Fibroblast of the conjunctiva (primary cell): ENCODE measurements at places on chromosomes 13 and 19.

DNA sequence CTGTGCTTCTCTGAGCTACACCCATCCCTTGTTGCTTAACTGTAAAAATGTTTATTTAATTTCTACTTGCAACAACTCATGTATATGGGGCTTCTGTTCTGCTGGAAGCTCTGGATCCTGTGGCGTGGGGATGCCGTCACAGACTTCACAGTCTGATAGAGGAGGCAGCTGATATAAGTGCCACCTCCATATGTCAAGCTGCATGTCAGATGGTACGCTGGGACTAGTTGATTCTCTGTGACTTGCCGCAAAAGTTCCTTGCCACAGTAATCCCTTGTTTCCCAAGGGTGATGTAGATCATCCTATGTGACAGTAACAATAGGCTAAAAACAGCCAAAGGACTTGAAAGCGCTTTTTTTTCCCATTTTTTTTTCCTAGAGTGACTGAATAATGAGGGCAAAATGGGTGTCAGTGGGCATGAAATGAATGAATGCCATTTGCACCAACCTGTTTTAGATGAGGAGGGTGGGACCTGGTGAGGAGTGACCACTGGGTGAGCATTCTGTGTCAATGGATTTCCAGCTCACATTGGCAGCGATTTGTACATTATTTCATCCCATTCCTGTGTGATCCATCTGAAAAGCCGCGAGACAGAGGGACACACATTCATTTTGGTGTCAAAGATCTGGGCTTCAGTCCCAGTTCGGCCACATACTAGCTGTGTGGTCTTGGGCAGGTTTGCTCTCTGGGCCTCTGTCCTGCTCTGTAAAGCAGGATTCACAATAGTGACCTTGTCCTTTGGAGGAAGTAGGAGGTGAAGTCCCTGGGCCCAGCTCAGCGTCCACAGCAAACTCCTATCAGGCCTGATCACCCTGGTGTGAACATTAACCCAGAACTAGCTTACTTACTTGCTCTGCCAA lies 88.9 kb upstream of the RNF113B start:
- DNase-seq, result no peak

GRCh38 chr19:2037651-2038255 lies 13.3 kb downstream of the MKNK2 start:
- no peak for DNase-seq

- DNase-seq, result no peak
Observed at GRCh38 chr13:98827449-98827848, 75.0 kb upstream of the SLC15A1 start.

GRCh38 chr13:60696602-60697001 lies 299.6 kb downstream of the TDRD3 start:
- DNase-seq, result no peak

DNA sequence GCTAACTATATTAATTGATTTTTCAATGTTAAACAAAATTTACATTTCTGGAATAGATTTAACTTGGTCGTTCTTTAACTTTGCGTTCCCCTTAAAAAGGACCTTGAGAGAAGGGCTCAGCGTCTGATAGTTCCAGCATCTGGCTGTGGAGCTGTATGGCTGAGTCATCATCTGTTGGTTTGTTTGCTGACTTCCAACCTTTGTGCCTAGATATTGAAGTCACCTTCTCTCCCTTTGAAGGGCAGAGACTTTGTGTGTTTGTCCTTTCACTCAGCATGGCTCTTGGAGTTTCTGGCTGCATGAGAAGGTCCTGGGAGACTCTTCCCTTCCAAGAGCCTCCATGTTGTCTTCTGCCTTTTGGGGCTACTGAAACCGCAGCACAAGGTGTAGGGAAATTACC lies 16.6 kb upstream of the IRS2 start:
- DNase-seq, result no peak

DNA sequence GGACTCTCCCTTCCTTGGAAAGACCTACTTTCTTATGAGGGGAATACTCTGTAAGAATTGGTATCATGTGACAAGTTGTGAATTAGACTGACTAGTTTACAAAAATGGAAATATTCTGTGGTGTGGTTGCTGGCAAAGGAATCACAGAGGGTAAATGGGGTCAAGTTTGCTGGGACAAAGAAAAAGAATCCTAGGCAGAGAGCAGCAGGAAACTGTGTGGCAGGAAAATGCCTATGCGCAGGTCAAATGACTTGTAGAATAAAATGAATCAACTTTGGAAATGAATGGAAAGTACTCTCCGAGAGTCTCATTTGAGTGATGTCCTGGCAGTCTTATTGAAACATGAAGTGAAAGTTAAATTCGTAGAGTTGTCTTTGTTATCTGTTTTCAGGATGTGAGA lies 1250.7 kb downstream of the UQCRFS1 start:
- no peak for DNase-seq
